ENCODE measurements at places on chromosomes 7 and 10.
A peak's percentile ranks its signal among the peaks of the same experiment; 100 is the strongest.

GRCh38 chr7:85392789-85393188 is 205.9 kb upstream of the SEMA3D start:
- H3K27ac ChIP-seq = no peak overlapping the region
- DNase-seq = no peak
- H3K27me3 ChIP-seq = no peaks in the 10 kb centered on the region
- no peak overlapping the region for H3K4me3 ChIP-seq
- no peaks in the 10 kb centered on the region for H3K36me3 ChIP-seq

GRCh38 chr7:42154173-42154572 is 82.8 kb downstream of the GLI3 start:
- no peaks in the 10 kb centered on the region for H3K4me1 ChIP-seq
- no peaks in the 10 kb centered on the region for H3K27me3 ChIP-seq
- DNase-seq = no peak
- H3K36me3 ChIP-seq = no peaks in the 10 kb centered on the region
- H3K4me3 ChIP-seq = no peak overlapping the region
- no peak overlapping the region for H3K27ac ChIP-seq

DNA sequence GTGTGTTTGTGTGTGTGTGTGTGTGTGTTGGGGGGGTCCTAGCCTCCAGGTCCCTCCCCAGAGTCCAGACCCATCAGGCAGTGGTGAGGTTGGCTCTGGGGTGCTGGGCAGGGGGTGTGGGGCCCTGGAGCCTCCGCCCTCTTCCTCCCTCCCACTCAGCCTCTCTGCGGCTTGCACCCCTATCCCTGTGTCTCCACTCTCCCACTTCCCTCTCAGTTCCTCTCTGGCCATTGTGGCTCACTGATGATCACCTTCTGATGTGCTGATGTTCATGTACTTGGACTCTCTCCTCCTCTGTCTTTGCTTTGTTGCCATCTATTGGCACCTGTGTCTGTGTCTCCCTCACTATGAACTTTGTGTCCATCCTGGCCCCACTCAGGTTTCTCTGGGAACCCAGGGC is 298.7 kb downstream of the ZEB1 start:
- no peak overlapping the region for H3K27ac ChIP-seq
- no peak overlapping the region for H3K4me3 ChIP-seq
- no peaks in the 10 kb centered on the region for H3K4me1 ChIP-seq
- no peak for DNase-seq
- H3K27me3 ChIP-seq = no peaks in the 10 kb centered on the region
- H3K36me3 ChIP-seq = no peaks in the 10 kb centered on the region

- H3K36me3 ChIP-seq = no peaks in the 10 kb centered on the region
- no peak overlapping the region for H3K27ac ChIP-seq
- H3K4me3 ChIP-seq = peak overlapping the region; percentile 27
- DNase-seq = peak; percentile 93
- H3K4me1 ChIP-seq = peaks cover 21% of the 10 kb centered on the region
- no peaks in the 10 kb centered on the region for H3K27me3 ChIP-seq
Measured at GRCh38 chr7:136114966-136115762, 138.0 kb upstream of the MTPN start.

- no peak overlapping the region for H3K4me3 ChIP-seq
- no peak for DNase-seq
- H3K27ac ChIP-seq = no peak overlapping the region
Measured at GRCh38 chr7:118053353-118053752, 130.6 kb upstream of the LSM8 start.

DNA sequence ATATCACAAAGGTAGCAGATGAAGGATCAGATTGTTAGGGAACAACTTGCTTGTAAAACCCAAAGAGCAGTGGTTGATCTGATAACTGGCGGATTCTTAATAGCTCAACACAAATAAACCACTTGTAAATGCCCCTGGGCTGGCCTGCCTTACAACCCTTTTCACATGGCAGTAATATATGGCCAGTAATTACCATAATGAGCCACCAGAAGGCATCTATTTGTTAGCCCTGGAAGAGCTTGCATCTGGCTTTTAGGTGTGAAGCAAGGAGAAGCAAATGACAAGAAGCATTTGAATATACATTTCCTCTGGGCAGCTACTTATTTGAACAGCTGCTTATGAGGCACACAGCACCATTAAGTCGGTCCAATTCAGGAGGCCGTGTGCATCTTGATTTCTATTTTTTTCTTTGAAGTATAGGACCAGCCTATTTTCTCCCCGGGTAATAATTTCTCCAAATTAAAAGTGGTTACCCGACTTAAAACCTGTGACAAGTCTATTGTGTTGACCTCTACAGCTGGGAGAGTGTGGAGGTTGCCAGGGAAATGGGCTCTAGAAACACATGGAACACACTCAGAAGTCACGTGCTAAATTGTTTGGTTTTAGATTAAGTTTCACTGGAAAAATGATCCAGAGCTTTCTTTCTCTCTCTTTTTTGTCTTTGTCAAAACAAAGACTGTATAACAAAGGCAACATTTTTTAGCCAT is 113.4 kb downstream of the SEM1 start:
- peak; percentile 49 for DNase-seq
- no peaks in the 10 kb centered on the region for H3K27me3 ChIP-seq
- H3K36me3 ChIP-seq = no peaks in the 10 kb centered on the region
- no peak overlapping the region for H3K4me3 ChIP-seq

GRCh38 chr10:96369890-96370583 is 11.2 kb upstream of the OPALIN start:
- no peaks in the 10 kb centered on the region for H3K36me3 ChIP-seq
- no peaks in the 10 kb centered on the region for H3K27me3 ChIP-seq
- DNase-seq = no peak
- H3K27ac ChIP-seq = no peak overlapping the region
- H3K4me3 ChIP-seq = no peak overlapping the region
- H3K4me1 ChIP-seq = peaks cover 4% of the 10 kb centered on the region

- H3K4me1 ChIP-seq = peaks cover 37% of the 10 kb centered on the region
- no peak for DNase-seq
- no peak overlapping the region for H3K27ac ChIP-seq
- H3K27me3 ChIP-seq = no peaks in the 10 kb centered on the region
- H3K4me3 ChIP-seq = no peak overlapping the region
Measured at GRCh38 chr7:47681249-47681810, 99.4 kb upstream of the TNS3 start.

DNA sequence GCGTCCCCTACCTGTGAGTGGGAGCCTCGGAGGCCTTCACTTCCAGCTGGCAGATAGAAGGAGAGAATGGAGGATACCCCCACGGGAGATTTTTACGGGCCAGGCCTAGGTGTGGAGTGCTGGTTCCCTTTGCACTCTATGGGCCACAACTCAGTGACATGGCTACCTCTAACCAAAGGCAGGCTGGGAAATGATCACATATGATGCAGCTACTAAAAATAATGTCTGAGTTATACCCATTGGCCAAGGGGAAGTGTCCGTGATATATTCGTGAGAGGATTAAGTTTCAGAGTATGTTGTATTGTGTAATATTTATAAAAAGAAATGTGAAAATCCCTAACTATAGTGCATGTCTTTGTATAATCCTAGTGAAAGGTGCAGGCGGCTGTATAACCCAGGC is 13.5 kb upstream of the HIPK2 start:
- H3K27ac ChIP-seq = no peak overlapping the region
- H3K27me3 ChIP-seq = 0 out of 2 replicates have a peak, but pooled peaks cover 4% of the 10 kb centered on the region
- no peaks in the 10 kb centered on the region for H3K4me1 ChIP-seq

- peaks cover 48% of the 10 kb centered on the region for H3K4me1 ChIP-seq
- no peaks in the 10 kb centered on the region for H3K36me3 ChIP-seq
- H3K27ac ChIP-seq = peak overlapping the region; percentile 81
- DNase-seq = peak; percentile 56
- H3K27me3 ChIP-seq = no peaks in the 10 kb centered on the region
Measured at GRCh38 chr7:158827411-158828132, 1.7 kb downstream of the ESYT2 start.

DNA sequence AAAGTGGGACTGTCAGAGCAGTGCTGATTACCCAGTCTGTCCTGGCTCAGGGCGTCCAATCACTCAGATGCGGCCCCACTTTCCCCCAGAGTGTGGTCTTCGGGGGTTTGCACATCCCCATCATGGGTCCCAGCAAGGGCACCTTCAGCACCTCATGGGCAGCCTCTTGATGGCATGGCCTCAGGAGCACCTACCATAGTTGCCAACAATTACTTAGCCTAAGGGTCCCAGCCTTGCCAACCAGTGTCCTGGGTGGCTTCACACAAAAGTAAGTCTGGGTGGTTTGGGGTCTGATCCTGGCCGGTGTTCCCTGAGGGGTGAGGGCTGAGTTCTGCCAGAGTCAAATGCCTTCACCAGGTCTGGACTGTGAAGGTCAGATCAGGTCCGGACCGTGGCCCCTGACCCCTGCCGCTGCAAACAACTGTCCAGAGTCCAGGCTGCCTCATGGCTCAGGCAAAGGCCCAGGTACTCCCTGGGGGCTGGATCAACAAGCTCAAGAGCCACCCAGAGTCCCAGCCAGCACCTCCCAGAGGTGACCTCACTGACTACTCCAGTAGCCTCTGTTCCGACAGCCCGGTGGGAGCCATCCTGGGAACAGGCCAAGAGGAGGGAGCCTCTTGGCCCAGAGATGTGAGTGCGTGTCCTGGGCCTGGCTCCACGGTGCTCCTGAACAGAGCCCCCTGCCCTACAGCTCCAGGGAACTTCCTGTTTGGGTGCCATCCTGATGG is 6.2 kb upstream of the MARVELD1 start:
- no peaks in the 10 kb centered on the region for H3K4me1 ChIP-seq
- no peak overlapping the region for H3K4me3 ChIP-seq
- H3K27ac ChIP-seq = no peak overlapping the region
- no peak for DNase-seq

- H3K36me3 ChIP-seq = no peaks in the 10 kb centered on the region
- H3K4me3 ChIP-seq = no peak overlapping the region
- no peak for DNase-seq
- no peak overlapping the region for H3K27ac ChIP-seq
Measured at GRCh38 chr10:113493195-113493594, 59.7 kb upstream of the HABP2 start.

DNA sequence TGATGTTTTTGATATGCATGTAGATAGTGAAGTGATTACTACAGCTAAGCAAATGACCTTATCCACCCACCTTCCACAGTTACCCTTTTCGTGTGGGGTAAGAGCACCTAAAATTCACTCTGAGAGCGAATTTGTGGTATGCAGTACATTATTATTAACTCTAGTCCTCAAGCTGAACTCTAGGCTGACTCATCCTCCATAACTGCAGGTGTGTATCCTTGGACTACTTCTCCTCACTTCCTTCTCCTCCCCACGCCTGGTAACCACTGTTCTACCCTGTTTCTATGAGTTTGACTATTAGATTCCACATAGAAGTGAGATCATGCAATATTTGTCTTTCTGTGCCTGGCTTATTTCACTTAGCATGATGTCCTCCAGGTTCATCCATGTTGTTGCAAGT is 484.6 kb downstream of the GATA3 start:
- H3K27me3 ChIP-seq = no peaks in the 10 kb centered on the region
- no peak overlapping the region for H3K4me3 ChIP-seq
- no peak for DNase-seq
- no peaks in the 10 kb centered on the region for H3K4me1 ChIP-seq

DNA sequence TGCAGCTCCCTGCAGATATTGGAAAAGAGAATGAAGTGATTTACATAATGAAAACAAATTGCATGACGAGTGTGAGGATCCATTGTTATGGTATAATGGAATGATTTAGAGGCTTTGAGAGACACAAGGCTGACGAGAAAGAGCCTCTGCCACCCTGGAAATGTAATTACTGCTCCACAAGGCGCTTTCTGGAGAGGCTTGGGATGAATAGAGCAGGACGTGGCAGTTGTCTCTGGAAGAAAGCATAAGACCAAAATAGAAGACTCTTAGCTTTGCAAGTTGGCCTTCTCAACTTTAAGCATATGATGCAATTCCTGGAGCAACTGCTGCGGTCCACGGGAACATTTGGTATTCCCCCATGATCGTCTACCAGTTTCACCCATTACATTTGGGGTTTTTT is 181.9 kb upstream of the TCF7L2 start:
- H3K27me3 ChIP-seq = no peaks in the 10 kb centered on the region
- no peak overlapping the region for H3K4me3 ChIP-seq
- H3K36me3 ChIP-seq = no peaks in the 10 kb centered on the region
- H3K27ac ChIP-seq = no peak overlapping the region

DNA sequence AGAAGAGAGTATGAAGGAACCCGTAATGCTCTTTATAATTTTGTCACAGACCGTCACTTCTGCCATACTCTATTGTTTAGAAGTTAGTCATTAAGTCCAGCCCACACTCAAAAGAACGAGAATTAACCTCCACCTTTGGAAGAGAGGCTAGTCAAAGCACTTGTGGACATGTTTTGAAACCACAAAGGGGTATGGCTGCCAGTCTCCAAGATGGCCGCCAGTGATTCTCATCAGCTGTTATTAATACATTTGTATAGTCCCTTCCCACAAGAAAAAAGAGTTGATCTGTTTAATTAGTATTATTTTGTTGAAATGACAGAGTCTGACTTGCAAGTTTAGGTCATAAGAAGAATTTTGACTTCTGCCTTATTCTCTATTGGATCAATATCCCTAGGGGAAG is 23.2 kb upstream of the VOPP1 start:
- H3K36me3 ChIP-seq = no peaks in the 10 kb centered on the region
- H3K27ac ChIP-seq = no peak overlapping the region
- H3K4me1 ChIP-seq = no peaks in the 10 kb centered on the region
- no peak for DNase-seq

Measured in Karpas-422 (cell line).